ENCODE measurements at places on chromosomes 6 and 20.

GRCh38 chr20:56060486-56060885 is 55.2 kb upstream of the CBLN4 start:
- no peak for DNase-seq

DNA sequence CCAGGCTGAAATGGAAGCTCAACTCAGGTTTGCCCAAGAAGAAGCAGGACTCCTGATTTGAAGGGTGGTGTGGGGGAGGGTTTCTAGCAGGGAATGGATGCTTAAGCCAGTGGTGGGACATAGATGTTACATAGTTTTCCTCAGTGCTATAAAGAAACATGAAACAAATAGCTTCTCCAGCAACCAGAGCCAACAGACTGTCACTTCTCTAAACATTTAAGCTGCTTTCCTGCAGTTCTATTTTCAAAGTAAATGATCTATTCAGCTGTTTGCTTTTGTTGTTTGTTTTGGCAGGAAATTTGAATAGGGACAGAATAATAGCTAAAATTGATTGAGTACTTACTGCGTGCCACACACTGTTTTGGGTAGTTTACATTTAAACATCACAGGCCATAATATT is 169.0 kb downstream of the UST start:
- no peak for DNase-seq

DNA sequence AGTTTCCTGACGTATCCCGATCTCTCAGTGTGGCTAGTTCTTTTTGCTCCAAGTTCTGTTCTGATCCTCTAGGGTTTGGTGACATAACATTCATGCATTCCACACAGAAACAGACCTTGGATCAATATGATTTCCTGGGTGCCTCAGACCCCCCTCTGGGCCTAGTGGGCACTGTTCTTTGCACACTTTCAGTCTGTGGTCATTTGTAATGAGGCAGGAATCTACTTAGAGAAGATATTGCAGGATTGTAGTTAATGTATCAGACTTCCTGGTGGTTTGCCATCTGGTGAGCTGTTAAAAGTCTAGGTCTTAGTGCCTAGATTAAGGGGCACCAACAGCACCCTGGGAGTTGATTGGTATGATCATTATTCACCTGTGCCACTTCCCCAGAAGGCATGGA is 7.5 kb downstream of the BEND6 start:
- DNase-seq = no peak

GRCh38 chr6:42889815-42890214 is 10.4 kb downstream of the RPL7L1 start:
- DNase-seq = no peak

- DNase-seq = no peak
These were observed 138.0 kb downstream of the SYNDIG1 start for GRCh38 chr20:24607402-24607801.

DNA sequence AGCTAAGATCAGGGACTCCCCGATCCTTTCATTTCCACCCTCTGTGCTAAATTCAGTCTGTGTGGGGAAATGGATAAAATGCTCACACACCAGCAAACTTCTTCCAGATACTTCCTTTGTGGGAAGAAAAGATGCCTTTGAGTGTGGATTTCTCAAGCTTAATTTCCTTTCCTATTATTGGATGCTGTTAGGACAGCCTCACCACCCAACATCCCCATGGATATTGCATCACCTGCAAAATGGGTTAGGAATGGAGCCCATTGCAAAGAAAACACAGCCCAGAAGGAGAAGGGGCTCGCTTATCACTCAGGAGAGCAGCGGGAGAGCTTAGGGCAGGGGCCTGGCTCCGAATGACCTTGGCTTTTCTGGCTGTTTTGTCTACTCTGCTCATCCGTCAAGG is 272.2 kb downstream of the CDC5L start:
- no peak for DNase-seq

- no peak for DNase-seq
These were observed 49.6 kb downstream of the KIZ start for GRCh38 chr20:21175433-21175832.

GRCh38 chr6:111563581-111563980 is 42.1 kb downstream of the TRAF3IP2 start:
- no peak for DNase-seq

DNA sequence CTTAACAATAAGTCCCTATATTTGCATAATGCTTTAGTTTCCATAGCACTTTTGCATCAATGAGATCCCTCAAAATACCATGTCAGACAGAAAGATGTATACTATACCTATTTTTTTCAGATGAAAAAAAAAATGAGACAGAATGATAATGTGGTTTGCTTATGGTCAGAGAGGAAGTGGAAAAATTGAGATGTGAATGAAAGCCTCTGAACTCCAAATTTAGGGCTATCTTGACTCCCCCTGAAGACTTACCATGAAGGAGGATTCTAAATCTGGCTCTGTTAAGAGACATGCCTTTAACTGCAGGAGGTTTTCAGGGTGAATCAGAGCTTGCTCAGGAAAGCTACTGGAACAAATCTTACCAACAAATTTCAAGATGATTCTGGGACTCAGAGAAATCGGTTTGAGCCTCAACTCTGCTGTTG is 176.2 kb downstream of the ISM1 start:
- DNase-seq = no peak

GRCh38 chr6:142047934-142048592 is 84.7 kb upstream of the GJE1 start:
- DNase-seq = no peak

DNA sequence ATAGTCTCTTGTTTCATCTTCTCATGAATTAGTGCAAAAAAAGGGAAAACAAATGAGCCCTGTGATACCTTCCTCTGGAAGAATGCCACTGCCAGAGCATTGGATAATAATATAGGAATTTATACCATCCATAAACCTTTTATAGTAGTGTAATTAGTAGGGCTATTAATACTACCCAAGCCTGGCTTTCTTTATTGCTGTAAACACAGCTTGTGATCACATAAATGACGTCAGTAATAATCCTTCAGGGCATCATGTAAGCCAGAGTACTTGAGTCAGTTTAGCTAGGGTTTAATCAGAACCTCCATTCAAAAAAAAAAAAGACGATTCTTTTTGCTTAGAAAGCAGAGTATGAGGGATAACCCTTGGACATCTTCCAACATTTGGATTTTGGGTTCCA is 264.8 kb downstream of the SLC35F1 start:
- DNase-seq = no peak

DNA sequence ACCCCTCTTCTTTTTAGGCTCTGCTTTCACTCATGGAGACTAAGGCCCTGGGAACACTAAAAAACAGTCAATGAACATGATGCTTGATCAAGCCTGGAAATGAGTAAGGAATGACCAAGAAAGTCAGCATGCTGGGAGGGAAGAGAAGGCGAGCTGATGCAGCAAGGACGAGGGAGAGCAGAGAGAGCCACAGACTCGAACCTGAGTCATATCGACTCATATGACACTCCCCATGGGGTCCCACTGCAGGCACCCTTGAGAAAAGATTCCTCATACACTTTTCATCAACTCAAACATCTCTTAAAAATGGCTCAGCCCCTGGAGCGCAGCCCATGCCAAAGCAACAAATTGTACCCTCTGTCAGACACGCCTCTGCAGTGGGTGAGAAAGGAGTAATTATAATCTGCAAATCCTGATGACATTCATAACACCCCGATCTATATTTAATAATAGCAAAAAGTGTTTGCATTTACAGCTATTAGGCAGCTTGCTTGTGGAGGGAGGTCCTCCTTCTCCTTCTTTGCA is 127.2 kb downstream of the F13A1 start:
- no peak for DNase-seq

DNA sequence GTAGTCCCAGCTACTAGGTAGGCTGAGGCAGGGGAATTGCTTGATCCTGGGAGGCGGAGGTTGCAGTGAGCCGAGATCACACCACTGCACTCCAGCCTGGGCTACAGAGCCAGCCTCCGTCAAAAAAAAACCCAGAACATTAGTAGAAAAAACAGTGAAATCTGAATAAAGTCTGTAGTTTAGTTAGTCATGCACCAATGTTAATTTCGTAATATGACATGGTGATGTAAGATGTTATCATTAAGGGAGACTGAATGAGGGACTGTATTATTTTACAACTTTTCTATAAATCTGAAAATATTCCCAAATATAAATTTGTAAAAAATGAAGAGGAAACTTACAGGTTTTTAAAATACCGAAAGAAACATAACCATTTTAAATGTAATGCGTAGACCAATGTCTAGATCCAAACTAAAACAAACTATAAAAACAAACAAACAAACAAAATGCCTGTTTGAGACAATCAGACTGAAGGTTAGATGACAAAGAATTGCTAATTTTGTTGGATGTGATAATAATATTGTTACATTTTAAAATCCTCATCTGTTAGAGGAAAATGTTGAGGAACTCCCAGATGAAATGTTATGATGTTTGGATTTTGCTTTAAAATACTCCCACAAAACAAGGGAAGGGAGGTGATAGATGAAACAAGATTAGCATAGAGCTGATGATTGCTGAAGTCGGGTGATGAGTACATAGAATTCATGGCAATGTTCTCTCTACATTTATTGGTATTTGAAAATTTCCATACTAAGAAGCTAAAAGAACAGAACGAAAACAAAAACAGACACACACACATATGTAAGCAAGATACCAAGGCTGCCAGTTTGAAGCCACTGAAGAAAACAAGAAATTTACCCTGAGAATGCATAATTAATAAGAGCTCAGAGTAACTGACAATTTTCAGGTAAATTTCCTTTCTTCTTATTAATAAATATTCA is 1.8 kb downstream of the GSTA4 start:
- DNase-seq = no peak

- no peak for DNase-seq
These were observed 74.0 kb downstream of the UNC5CL start for GRCh38 chr6:40965046-40965445.
